ENCODE measurements at places on chromosomes 6 and 20. TPM values are rescaled to one million over a fixed set of nuclear protein-coding genes. Genes with fewer than 3 reads are reported as not detected.

EFCAB8 gene
- 0.18 TPM for total RNA-seq

TUBB2B gene
- 55.4 TPM for total RNA-seq

DNA sequence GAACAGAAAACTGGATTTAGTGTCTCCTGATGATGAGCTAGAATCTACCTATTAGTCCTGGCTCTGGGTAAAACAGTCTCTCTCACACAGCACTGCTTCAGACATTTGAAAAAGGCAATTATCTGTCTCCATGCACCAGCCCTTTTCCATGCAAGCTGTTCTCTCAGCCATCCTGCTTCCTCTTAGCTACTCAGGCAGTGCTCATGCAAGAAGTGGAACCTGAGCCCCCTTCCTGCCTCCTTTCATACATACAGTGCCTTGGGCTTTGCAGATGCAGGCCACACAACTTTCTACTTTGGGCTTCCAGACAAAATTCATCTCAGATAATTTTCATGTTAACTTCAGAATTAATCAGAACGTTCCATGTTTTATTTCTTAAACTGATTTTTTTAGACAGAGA is 151.3 kb downstream of the RALGAPA2 start:
- no peaks in the 10 kb centered on the region for H3K27me3 ChIP-seq

DNA sequence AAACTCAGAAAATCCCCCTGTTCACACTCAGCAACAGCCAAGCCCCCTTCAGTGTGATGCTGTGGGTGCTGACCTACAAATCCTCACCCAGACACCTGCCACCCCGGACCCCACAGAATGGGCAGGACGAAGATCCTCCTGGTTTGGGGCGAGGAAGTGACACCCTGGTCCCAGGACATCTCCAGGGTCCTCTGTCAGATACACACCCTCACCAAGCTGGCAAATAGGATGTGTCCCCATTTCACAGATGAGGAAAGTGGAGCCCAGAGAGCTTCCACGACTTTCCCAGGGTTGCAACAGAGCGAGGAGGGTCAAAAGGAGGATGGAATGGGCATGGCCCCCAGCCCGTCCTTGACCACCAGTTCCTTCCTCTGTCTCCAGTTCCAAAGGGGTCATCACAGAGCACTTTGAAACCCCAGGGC is 92.0 kb upstream of the AFDN start:
- H3K27me3 ChIP-seq = no peaks in the 10 kb centered on the region
- H3K4me3 ChIP-seq = no peak overlapping the region
- no peaks in the 10 kb centered on the region for H3K36me3 ChIP-seq
- no peaks in the 10 kb centered on the region for H3K4me1 ChIP-seq

DNA sequence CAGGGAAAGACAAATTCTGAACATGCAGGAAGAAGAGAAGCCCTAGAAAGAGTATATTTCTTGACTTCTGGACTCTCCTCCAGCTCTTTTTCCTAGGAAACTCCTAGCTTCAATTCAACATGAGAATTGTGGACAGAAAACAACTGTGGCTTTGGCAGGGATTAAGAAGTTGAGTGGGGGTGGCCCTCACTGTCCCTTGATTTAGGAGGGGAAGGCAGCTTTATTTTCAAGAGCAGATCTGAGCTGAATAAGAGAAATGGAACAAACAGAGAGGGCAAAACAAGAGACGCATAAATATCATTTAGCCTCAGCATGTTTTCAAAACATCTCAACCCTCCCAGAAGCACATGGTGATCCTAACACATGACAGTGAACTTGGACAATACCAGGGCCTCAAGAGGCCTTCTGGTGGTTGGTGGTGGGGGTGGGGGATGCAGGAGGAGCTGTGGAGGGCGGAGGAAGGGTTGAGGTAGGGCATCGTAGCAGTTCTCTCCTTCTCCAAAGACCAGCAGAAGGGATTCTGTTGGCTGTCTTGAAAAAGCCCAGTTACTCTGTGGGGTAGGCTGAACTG is 21.1 kb upstream of the TAGAP start:
- H3K4me1 ChIP-seq = peaks cover 11% of the 10 kb centered on the region
- no peak overlapping the region for H3K4me3 ChIP-seq
- H3K27me3 ChIP-seq = no peaks in the 10 kb centered on the region

DNA sequence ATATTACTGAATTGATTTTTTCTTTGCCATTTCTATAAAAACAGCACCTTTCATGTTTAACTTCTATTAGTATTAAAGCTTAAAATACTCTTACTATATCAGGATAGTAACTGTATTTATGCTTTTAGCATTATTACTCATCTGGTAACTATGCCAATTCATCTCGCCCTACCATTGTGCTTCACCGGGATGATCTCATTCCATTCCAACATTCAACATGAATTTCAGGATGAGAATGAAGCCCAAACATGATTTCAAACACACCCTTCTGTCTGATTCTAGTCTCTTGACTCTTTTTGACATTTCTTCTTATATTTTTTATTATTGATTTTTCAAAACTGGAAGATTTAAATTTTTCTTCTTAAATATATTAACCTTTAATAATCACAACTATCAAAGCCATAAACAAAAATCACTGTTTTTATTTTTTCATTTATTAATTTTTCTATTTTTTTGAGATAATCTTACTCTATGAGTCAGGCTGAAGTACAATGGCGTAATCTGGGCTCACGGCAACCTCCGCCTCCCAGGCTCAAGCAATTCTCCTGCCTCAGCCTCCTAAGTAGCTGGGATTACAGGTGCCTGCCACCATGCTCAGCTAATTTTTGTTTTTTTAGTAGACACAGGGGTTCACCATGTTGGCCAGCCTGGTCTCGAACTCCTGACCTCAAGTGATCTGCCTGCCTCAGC is 46.7 kb downstream of the GJA1 start:
- DNase-seq = no peak
- no peaks in the 10 kb centered on the region for H3K36me3 ChIP-seq
- no peak overlapping the region for H3K27ac ChIP-seq

- no peak overlapping the region for H3K4me3 ChIP-seq
- no peak overlapping the region for H3K27ac ChIP-seq
- no peaks in the 10 kb centered on the region for H3K36me3 ChIP-seq
- H3K4me1 ChIP-seq = no peaks in the 10 kb centered on the region
- H3K27me3 ChIP-seq = peaks cover 3% of the 10 kb centered on the region
These were observed 6.1 kb downstream of the KCNQ2 start for GRCh38 chr20:63466250-63466825.

GRCh38 chr6:125931733-125932450 is 24.7 kb upstream of the HINT3 start:
- peaks cover 5% of the 10 kb centered on the region for H3K36me3 ChIP-seq
- DNase-seq = peak; percentile 42
- H3K4me3 ChIP-seq = no peak overlapping the region
- H3K27me3 ChIP-seq = no peaks in the 10 kb centered on the region
